ENCODE measurements at places on chromosomes 4 and X. TPM values are rescaled to one million over a fixed set of nuclear protein-coding genes. Genes with fewer than 3 reads are reported as not detected.

DNA sequence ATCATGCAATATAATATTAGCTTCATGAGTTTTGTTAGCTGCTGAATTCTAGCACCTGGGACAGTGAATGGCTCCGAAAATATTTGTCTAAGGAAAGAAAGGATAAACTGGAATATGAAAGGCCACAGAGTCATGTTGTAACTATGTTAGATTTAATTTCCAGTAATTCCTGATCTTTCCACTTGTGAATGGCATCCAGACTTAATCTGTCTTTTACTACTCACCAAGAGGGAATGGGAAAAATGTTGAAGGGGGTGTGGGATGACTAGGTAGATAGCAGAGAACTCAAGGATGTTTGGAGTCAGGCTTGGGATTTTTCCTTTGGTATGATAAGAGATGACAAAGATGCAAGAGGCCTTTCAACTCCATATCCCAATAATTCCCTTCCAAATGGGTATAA, 9.4 kb downstream of the ADH6 start:
- DNase-seq, result no peak

- no peak for DNase-seq
Measured at GRCh38 chr4:139401368-139401767, 52.6 kb upstream of the RAB33B start.

DNA sequence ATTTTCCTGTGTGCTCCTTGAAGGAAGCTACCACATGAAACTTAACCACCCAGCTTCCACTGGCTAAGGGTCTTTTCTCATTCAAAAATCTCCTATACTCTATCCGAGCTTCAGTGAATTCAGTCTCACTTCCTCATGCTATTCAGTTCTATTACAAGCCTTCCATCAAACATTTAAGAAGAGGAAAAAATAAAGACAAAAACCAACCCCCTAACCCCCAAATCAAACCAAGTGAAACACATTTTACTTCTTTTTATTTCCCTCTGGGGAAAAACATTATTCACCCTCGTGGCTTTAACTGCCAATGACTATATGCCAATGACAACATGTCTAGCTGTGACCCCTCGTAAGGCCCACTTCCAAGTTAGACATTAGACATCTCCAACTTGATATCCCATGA, 16.2 kb upstream of the WDR19 start:
- DNase-seq, result no peak

DNA sequence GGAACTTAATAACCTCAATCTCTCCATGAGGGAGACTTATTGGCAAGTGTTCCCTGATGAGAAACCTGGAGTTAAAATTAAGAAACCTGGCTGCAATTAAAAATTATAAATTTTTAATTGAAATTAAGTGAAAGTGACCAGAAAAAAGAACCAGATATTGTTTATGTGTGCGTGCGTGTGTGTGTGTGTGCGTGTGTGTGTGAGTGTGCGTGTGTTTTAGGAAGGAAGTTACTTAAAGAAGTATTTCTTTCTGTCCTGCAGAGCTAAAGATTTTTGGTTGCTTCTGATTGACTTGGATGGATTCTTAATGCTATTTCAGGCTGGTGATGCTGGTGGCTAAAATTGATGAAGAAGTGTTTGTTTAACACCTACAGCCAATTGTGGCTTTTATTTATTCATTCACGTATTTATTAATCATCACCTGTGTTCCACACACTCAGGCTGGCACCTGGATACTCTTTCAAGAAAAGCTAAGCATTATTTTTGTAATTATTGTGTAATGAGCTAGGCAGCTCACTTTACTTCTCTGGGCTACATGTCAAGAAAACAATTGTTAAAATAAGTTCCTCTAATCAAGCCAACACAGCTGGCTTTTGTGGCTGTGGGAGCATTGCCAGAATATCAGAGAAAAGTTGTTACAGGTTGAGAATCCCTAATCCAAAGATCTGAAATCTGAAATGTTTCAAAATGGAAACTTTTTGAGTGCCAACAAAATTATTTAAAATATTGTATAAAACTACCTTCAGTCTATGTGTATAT, 68.5 kb downstream of the CEP44 start:
- no peak for DNase-seq

DNA sequence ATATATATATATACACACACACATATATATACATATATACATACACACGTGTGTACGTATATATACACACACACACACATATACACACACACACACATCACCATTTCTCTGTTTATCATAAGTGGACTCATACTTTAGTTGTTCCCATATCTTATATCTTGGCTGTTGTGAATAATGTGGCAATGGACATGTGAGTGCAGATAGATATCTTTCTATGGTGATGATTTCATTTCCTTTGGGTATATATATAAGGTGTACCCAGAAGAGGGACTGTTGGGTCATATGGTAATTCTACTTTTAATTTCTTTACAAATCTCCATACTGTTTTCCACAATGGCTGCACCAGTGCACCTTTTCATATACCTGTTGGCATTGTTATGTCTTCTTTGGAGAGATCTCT, 105.9 kb downstream of the LARP1B start:
- no peak for DNase-seq

DNA sequence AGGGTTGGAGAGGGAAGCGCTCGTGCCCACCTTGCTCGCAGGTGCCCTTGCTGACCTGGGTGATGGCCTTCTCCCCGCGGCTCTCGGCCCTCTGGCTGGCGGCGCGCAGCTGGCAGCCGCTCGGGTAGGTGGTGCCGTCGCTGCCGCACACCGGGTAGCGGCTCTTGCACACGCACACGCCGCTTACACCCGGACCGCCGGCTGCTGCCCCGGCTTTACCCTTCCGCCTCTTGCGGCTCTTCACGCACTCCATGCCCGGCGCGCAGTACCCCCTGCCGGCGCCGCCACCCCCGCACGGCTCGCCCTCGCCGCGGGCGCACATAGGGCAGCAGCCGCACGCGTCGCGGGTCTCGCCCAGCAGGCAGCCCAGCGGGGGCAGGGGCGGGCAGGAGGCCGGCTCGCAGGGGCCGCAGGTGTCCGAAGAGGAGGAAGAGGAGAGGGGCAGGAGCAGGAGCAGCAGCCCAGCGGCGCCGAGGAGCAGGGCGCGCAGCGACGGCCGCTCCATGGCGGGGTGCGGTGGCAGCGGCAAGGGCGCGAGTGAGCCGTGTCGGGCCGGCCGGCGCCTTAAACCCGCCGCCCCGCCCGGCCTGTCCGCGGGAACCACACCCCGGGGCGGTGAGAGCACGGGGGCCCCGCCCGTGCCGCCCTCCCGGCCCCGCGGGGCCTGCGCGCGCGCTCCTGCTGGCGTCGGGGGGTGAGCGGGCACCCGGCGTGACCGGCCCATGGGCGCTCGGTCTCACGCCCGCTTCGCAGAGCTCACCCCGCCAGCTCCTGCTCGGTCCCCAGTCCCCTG, at the start of gene IGFBP7:
IGFBP7 (minus strand) TSS at position 539 of the 793 bp plus-strand sequence; CDS start at position 505, 34 bp downstream.
- peak; percentile 51 for DNase-seq

DNA sequence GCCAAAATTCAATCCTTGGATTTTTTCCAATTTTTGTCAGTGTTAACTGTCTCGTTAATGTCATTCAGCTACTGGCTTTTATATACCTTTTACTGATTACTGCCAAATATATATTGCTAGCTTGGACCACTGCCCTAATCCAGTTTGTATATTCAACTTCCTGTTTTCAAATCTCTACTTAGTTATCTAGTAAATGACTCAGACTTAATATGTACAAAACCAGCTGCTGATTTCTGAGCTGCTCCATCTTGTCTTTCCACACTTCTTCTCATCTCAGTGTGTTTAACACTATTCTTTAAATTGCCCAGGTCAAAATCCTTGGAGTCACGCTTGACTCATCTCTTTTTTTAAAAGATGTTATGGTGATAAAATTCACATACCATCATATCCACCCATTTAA, 1196.7 kb downstream of the RAPGEF2 start:
- no peak for DNase-seq

- no peak for DNase-seq
Measured at GRCh38 chrX:79153348-79153747, 8.9 kb downstream of the GPR174 start.

- no peak for DNase-seq
Measured at GRCh38 chrX:39773923-39774773, 323.6 kb downstream of the BCOR start.

GRCh38 chr4:78047366-78047765, 9.8 kb upstream of the FRAS1 start:
- no peak for DNase-seq

DNA sequence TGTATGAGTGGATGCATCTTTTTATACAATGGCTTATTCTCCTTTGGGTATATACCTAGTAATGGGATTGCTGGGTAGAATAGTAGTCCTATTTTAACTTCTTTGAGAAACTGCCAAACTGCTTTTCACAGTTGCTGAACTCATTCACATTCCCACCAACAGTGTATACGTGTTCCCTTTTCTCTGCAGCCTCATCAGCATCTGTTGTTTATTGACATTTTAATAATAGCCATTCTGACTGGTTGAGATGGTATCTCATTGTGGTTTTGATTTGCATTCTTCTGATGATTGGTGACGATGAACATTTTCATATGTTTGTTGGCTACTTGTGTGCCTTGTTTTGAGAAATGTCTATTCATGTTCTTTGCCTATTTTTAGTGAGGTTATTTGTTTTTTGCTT, 687.0 kb upstream of the EPHA5 start:
- DNase-seq, result no peak

The DMP1 gene
- not detected for total RNA-seq

The TAF7L gene
- not detected for total RNA-seq

Data from psoas muscle (tissue), 8 donors.